ENCODE measurements at places on chromosomes 7 and 10.
A peak's percentile ranks its signal among the peaks of the same experiment; 100 is the strongest.

DNA sequence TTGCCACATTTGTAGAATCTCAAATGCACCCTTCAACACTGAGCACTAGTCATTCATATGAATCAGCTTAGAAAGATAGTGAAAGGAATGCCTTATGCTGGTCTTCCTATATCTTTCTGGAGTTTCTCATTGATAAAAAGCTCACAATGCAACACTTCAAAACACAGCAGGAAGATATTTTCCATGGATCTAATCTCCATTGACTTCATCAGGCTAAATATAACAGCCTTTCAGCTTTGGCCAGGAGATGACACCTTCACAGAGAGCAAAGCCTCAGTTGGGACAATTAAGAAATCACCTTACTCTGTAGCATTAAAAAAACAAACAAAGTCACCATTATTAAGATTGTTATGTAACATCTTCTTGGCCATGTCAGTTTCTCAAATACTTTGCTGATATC lies 6.7 kb downstream of the NRP1 start:
- DNase-seq, result no peak

- no peak for DNase-seq
These were observed 159.0 kb upstream of the POM121L12 start for GRCh38 chr7:52876402-52876801.

- no peak for DNase-seq
These were observed 225.2 kb upstream of the TAC1 start for GRCh38 chr7:97506728-97507127.

GRCh38 chr7:106779877-106780276 lies 85.2 kb upstream of the PIK3CG start:
- no peak for DNase-seq

DNA sequence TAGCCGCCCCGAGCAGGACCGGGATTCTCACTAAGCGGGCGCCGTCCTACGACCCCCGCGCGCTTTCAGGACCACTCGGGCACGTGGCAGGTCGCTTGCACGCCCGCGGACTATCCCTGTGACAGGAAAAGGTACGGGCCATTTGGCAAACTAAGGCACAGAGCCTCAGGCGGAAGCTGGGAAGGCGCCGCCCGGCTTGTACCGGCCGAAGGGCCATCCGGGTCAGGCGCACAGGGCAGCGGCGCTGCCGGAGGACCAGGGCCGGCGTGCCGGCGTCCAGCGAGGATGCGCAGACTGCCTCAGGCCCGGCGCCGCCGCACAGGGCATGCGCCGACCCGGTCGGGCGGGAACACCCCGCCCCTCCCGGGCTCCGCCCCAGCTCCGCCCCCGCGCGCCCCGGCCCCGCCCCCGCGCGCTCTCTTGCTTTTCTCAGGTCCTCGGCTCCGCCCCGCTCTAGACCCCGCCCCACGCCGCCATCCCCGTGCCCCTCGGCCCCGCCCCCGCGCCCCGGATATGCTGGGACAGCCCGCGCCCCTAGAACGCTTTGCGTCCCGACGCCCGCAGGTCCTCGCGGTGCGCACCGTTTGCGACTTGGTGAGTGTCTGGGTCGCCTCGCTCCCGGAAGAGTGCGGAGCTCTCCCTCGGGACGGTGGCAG lies at the start of gene MGMT:
MGMT (plus strand) TSS at position 539 of the 656 bp plus-strand sequence.
- peak; percentile 98 for DNase-seq

GRCh38 chr7:84363741-84364140 lies 169.2 kb upstream of the SEMA3A start:
- no peak for DNase-seq

DNA sequence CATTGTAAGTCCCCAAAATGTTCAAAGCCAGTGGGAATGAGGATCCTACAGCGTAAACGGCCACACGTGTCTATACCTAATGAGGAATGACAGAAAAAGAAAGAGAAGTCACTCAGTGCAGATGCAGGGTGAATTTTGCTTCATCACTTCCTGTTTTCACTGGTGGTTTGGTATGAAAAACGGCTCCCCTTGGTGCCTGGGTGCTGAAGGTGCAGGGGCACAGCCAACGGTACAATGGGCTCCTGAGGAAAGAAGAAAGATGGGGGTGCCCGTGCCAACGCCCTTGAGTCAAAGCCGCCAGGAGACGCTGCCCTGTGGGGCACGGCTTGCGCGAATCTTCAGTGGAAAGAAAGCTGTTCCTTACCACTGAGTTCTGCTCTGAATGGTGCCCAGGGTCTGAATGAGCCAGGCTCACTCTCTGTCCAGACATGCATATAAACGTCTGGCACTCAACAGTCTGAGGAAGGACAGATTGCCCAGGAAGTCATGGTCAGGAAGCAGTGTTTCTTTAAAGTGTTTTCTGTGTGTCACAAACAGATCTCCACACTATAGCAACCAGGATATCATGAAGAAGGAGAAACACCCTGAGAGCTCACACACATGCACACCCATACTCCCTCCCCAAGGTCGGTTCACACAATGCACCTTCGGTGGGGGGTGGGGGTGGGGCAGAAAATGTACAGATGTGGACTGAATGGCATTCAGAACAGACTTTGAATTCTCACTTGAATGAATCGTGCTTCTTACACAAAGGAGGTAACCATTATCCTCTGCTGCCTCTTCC lies 105.8 kb downstream of the ELMO1 start:
- DNase-seq, result peak; percentile 31

DNA sequence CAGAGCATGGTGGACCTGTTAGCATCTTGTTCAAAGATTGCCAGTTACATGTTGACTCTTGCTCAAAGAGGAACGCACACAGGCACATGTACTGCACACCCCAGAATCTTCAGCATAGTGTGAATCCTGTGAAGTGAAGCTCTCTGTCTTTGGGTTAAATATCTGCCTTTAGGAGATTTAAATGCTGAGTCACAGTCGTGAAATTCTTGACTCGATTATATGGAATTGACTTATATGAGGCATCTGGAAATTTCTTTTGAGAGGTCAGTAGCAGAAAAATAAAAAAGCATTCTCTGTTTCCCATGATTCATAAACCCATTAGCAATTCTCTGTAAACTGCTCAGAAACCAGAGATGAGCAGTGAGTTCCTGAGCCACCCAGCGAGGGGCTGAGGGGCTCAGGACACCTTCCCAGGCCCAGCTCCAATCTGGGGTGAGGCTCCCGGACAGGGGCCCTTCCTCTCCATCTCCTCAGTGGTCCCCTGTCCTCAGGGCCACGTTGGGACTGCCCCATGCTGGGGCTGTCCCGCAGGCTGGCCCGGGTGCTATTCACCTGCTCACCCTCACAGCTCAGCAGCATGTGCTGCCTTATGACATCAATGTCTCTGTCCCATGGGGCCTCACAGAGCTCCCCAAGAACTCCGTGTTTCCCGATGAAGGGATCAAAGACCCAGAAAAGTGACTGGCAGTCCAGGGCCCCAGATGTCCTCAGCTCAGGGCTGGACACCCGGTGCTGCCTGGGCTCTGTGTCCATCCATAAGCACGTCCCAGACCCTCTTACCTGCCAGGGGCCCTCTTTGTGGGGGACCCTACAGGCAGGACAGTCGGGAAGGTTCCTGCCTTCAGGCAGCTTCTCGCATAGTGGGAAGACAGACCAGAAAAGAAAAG lies 50.0 kb upstream of the INSIG1 start:
- no peak for DNase-seq

- no peak for DNase-seq
These were observed 408.9 kb upstream of the AUTS2 start for GRCh38 chr7:69189406-69189805.

DNA sequence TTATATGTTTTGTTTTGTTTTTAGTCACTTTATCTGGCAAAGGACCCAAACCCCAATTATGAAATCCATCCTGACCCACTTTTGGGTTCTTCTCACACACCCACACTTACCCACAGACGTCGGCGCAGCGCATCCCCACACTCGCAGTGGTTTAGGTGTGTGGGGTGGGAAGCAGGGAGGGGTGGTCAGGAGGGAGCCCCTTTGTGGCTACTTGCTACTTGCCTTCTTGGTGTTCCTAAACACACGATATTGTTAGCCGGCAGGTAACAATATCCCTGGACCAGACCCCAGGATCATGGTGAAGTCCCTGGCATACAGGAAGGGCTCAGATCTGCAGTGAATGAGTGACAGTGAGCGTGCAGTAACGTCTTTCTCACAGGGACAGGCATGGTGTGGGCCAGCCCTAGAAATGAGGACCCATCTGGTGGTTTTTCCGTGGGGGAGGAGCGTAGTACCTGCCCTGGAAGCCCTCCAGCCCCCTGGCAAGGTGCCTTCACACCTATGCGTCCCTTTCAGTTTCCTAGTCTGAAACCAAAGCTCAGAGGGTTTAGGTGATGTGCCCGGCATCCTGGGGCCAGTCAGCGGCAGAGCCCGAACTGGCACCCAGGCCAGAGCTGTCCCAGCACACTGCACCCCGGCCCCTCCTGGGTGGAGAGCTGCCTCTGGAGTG lies 4.4 kb downstream of the SPOCK2 start:
- peak; percentile 39 for DNase-seq

GRCh38 chr7:146106319-146106718 lies 10.3 kb upstream of the CNTNAP2 start:
- DNase-seq, result no peak

GRCh38 chr10:27540672-27541071 lies 36.6 kb downstream of the RAB18 start:
- no peak for DNase-seq

DNA sequence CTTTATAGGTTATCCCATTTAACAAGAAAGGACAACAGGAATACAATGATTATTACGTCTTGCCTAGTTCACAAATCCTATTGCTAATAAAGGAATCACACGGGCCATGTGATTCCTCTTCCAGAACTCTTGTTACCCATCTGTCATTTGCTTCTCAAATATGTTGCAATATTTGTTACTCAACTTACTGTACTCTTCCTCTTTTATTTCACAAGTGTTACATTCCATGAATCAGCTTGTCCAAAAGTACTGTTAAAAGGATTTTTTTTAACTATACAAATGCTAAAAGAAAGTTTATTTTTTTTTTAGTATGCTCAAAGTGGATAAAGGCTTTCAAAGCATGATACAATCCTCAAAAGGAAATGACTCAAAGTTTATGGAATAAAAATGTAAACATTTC lies 3.9 kb upstream of the CD36 start:
- no peak for DNase-seq

GRCh38 chr7:77702513-77702912 lies 6.3 kb downstream of the RSBN1L start:
- DNase-seq, result no peak

DNA sequence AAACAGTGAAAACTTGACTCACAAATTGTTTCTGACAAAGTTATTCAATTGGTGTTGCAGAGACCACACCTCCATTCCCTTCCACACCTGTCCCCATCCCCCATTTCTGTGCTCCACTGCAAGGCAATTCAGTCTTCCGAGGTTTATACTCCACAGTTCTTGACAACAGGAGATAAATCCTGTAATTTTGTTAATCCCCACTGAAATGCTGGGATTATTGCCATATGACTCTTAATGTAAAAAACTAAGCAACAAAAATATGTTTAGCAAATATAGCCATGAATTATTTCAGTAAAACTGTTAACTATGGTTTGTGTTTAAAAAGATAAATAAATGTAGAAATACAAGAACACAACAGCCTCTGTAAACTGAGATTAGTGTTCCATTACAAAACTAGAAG lies 170.1 kb upstream of the SEMA3D start:
- no peak for DNase-seq

DNA sequence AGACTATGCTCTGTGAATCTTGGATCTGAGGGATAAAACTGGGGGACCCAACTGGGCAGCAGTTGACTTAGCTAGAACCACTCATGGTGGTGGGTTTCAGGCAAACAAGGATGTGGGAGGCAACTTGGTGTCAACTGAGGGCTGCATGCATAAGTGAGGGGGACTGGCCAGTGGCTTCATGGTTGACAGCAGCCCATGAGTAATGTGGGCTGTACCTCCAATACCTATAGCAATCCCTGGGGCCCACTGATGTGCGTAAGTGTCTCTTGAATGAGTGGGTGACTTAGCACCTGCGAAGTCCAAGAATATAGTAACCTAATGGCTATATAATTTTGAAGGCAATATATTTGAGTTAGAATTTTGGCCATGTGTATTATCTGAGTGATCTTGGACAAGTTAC lies 13.7 kb upstream of the MAP3K8 start:
- no peak for DNase-seq

- no peak for DNase-seq
These were observed 599.3 kb upstream of the CELF2 start for GRCh38 chr10:10418387-10418786.

DNA sequence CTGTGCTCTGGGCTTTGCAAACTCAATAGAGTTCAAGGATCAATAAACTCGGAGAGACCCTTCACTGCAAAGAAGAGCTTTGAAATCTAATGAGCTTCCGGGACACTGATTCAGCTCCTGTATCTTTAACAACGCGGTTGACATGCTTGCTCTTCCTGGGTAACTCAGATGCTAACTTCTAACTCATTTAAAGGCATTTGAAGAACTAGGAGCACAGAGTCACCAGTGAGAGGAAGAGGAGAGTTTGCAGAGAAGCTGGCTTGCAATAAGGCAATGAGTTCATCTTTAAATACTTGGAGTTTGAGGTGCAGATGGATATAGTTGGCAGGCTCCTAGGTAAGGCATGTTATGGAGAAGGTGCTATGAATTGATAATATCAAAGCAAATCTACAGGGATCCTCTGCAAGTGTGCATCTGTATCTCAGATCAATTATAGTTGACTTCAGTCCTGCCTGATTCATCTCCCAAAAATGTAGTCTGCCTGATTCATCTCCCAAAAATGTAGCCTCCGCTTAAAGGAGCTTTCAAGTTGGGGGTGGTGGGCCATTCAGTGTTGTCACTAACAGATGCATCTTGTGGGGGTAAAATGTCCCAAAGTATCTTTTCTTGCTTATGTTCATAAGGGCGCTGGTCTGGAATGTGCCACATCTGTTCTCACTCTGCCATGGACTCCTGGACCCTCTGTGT lies 182.5 kb upstream of the PRSS58 start:
- DNase-seq, result no peak

DNA sequence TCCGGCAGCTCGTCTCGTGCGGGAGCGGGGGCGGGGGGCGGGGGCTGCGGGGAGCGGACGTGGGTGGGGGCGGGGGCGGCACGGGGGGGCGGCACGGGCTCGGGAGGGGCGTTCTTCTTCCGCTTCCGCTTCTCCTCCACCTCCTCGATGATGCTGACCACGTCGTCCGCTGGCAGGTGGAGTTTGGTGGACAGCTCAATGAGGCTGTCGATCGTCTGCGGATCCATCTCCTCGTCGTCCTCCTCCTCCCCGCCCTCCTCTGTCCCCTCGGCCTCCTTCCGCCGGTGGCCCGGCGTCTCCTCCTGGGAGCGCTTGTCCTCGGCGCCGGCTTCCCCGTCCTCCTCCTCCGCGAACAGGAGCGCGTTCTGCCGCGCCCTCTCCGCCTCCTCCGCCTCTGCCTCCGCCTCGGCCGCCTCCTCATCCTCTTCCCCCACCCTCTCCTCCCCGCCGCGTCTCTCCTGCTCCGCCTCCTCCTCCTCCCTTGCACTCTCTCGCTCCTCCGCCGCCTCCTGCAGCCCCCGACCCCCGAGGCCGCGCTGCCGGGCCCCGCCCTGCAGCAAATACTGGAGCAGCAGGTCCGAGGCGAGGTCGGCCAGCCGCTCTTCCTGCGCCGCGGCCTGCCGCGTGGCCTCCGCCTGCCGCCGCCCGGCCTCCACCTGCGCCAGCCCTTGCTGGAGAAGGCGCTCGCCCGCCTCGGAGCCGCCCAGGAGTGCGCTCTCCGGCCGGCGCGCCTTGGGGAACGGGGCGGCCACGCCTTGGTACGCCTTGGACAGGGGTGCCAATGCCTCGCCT lies 1.9 kb downstream of the VGF start:
- DNase-seq, result no peak

- DNase-seq, result no peak
These were observed 604 bp upstream of the STAM start for GRCh38 chr10:17643339-17643754.

GRCh38 chr7:156943091-156944041 lies 6.1 kb upstream of the NOM1 start:
- no peak for DNase-seq

Data from stimulated activated CD8-positive, alpha-beta memory T cell treated with anti-CD3 and anti-CD28 coated beads, Interleukin-4, amount 100 ng/mL, for 4 hours (primary cell).